GM06990 (cell line): ENCODE measurements at places on chromosomes 5 and 9.

GRCh38 chr5:2291146-2291840 is 408.6 kb upstream of the IRX4 start:
- no peak for DNase-seq

- DNase-seq: no peak
Measured at GRCh38 chr5:158940977-158941376, 158.7 kb downstream of the EBF1 start.

DNA sequence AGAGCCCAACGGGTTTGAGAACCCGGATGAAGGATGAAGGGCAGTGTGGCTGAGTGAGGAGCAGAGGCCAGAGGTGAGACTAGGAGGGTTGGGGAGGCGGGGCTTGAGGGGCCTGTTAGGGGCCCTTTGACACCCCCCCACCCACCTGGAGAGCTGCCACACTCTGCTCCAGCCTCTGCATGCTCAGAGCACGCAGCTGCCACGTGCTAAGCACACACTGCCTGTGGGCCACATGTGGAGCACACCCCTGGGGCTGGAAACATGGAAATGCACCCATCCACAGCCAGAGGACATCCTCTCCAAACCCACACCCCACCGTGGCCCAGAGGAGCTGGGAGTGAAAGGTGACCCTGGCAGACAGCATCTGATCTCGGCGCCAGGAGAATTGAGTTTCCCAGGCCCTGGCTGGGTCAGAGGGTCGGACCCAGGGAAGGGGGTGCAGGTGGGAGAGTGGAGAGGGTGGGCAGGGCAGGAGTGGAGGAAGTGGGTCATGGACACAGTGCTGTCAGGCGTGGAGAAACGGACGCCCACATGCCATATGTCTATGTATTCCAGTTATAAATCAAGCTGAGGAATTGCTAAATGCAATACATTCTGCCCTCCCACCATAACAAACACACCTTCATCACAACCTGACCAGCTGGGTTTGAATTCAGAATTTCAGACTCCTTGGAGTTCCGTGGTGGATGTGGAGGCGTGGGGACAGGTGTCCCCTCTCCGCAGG is 5.9 kb downstream of the DNM1 start:
- no peak for DNase-seq

GRCh38 chr5:155091063-155091648 is 77.6 kb downstream of the KIF4B start:
- DNase-seq: no peak

GRCh38 chr5:76457674-76458485 is 54.8 kb downstream of the IQGAP2 start:
- no peak for DNase-seq

GRCh38 chr9:89606624-89607311 is 2.0 kb downstream of the GADD45G start:
- peak; percentile 15 for DNase-seq

DNA sequence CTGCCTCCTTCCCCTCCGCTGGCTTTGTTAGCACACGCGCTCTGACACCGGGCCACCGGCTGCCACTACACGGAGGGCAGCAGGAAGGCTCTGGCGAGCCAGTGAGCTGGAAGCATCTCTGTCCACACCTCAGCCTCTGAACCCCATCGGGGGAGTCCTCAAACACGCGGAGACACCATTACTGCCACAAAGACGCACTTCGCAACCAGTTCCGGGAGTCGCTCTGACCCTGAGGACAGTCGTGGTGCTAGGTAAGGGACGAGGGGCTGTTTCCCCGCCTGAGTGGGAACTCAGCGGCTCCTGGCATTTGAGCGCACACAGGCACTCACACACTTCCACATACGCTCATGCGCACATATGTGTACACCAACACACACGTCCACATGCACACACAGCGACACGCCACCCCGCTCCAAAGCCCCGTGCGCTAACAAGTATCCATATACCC is 160.0 kb downstream of the C9orf152 start:
- no peak for DNase-seq
